ENCODE measurements at places on chromosomes 4 and X.

- no peak for DNase-seq
These were observed 1196.7 kb downstream of the RAPGEF2 start for GRCh38 chr4:160299608-160300007.

GRCh38 chr4:150771382-150771781, 189.4 kb downstream of the MAB21L2 start:
- no peak for DNase-seq

- no peak for DNase-seq
These were observed 33.4 kb downstream of the C4orf50 start for GRCh38 chr4:5984843-5985242.

DNA sequence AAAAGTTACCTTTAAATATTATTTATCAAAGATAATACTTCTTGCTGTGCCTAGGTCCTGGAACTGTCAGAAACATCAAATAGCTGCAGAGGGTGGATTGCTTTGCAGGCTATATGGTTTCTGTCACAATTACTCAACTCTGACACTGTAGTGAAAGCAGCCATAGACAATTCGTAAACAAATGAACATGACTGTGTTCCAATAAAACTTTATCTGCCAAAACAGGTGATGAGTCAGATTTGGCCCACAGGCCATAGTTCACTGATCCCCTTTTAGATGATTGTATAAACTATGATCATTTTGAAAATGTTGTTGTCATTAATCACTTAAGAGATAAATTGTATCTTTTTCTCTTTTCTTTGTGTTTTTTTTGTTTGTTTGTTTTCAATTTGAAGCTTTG, 8.4 kb upstream of the MEPE start:
- DNase-seq: no peak

DNA sequence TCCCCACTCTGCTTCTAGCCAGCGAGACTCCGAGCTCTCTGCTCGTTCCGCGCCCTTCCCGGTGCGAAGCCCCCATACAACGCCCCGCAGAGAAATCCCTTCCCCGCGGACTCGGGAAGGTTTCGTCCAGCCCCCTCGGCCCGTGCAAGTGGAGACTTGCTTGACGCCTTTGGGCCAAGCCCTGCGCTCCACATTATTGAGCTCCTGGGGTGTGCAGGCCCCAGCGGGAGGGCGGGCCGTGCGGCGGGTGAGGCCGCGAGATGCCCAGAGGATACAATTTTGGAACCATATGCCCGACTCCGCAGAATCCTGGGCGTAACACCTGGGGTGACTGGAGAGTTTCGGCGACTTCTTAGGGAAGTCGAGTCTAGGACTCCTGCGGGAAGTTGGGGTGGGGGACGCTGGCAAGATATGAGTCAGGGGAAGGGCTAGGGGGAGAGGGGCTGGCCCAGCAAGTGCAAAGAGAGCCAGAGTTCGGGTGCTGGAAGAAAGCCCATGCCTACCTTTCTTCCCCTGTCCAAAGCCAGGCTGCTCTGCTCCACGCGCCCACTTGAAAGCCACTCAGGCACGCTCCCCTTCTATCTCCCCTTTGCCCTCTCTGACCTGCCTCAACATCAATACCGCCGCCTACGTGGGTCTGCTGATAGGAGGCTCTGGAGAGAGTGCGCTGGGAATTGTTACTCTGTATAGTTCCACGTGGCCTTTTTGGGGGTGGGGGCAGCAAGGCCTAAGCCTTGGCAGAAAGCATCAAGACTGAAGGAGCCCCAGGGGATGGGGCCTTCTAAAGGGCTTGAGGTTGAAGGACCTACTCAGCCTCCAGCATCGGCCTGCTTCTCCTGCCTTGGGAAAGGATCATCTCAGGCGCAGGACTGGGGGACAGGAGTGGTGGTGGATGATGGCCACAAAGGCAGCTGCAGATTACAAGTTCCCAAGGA, 1.2 kb upstream of the ELF4 start:
- no peak for DNase-seq

DNA sequence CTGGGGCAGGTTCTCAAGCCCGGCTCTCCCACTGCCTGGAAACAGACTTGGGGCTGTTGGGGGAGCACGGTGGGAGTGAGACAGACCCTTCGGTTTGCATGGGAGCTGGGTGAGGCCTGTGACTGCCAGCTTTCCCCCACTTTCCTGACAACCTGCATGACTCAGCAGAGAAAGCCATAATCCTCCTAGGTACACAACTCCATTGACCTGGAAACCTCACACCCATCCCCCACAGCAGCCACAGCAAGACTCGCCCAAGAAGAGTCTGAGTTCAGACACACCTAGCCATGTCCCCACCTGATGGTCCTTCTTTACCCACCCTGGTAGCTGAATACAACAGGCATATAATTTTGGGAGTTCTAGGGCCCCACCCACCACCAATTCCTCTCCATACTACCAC, 57.6 kb upstream of the UBQLN2 start:
- DNase-seq: no peak

DNA sequence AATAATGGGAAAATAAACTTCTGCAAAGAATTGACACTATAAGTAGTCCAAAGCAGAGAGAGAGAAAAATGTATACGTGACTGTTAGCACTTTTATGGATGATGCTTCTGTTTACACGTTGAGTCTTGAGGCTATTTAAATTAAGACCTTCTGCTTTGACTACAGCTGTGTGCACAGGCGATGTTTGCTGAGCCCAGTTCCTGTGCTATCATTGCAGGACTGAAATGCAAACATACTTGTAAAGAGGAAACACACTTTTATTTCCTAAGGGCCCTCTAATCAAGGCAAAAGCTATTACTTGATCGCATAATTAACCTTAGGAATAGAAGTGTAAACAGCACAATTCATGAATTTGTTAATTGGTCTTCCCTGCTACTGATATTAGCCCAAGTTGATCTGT, 226.9 kb downstream of the FBXW7 start:
- DNase-seq: no peak

DNA sequence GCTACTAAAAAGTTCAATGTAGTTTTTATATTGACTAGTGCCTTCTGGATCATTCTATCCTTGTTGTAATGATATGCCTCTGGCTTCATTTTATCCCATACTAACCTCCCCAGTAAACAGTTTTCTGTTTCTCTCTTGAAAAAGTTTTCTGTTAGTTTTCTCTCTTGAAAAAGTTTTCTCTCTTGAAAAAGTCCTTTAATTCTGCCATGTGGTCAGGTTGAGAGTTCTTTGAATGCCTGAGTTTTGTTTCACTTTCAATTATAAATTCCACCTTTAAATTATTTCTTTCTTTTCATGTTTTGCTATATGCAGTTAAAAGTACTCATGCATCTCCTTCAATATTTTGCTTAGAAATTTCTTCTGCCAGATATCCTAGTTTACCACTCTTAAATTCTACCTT, 1139.6 kb downstream of the STPG2 start:
- DNase-seq: no peak

DNA sequence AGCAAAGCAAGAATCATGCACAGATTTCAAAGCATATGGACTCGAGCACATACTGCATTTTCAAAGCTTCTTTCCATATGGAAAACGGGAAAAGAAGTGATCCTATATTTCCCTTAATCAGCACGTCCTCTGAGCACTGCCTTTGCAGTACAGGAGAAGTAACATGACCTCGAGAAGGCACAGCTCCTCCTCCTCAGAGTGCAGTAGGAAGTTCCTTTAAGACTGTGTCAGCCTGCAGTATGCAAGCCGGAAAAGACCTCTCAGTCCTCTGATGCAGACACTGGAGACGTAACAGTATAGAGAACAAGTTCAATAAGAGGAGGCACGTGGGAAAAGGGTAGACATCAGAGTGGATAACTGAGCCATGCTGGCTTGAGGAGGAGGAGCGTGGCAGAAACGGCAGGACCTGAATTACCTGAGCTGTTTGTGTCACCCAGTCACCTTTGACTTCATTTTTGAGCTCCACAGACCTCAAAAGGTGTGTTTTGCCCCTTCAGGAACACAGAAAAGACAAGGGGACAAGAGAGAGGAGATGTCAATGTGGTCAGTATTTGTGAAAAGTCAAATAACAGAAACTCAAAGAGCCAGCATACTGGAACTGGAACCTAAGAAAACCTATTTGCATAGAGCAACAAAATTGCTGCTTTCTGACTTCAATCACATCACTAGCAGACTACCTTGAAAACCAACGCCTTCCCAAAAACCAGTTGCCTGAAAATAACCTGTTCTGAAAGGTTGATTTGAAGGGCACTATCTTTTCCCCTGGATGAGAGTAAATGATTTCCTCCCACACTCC, 20.8 kb downstream of the IRF2 start:
- no peak for DNase-seq

DNA sequence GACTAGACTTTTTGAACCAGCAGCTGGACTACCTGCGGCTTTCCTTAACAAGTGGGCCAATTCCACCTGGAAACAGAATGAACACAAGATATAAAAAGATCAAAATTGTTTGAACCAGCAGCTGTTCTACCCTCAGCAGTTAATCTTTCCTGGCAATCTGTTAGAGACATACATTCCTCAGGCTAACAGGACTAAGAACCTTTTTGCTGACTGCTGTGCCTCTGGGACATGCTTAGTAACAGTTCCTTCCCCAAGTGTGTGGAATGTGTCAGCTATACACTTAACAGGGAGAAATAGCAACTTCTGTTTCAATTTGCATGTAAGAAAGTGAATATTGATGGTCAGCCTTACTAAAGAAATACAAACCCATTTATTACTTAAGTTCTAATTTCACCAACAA, 554.4 kb downstream of the ARAP2 start:
- no peak for DNase-seq

DNA sequence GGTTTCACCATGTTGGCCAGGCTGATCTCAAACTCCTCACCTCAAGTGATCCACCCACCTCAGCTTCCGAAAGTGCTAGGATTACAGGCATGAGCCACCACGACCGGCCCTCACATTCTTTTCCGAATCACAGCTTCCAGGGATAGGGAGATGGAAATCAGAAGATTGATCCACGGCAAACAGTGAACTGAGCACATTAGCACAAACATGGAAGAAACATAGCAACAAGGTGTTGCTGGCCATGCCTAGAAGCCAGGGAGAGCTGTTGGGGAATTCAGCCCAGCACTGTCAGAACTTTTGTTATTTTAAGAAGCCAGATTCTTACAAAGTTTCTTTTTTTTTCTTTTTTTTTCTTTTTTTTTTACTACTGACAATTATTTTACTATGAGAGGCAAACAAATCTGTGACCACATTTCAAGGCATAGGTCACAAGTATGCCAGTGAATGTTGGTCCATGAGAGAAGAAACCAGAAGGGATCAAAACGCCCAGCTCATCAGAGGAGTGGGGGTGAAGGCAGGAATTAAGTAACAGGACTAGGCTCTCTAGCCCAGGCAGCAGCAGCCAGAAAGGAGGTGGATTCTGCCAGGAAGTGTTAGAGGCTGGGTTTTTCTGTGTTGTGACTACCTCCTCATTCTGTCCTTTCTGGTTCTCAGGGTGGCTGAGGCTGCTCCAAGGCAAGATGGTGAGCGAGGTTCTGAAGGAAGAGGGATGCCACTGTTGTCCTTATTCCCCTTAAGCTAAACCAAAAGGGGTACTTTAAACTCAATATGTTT, 44.1 kb downstream of the TEC start:
- DNase-seq: no peak

GRCh38 chr4:46933686-46934085, 24.6 kb upstream of the COX7B2 start:
- DNase-seq: no peak

DNA sequence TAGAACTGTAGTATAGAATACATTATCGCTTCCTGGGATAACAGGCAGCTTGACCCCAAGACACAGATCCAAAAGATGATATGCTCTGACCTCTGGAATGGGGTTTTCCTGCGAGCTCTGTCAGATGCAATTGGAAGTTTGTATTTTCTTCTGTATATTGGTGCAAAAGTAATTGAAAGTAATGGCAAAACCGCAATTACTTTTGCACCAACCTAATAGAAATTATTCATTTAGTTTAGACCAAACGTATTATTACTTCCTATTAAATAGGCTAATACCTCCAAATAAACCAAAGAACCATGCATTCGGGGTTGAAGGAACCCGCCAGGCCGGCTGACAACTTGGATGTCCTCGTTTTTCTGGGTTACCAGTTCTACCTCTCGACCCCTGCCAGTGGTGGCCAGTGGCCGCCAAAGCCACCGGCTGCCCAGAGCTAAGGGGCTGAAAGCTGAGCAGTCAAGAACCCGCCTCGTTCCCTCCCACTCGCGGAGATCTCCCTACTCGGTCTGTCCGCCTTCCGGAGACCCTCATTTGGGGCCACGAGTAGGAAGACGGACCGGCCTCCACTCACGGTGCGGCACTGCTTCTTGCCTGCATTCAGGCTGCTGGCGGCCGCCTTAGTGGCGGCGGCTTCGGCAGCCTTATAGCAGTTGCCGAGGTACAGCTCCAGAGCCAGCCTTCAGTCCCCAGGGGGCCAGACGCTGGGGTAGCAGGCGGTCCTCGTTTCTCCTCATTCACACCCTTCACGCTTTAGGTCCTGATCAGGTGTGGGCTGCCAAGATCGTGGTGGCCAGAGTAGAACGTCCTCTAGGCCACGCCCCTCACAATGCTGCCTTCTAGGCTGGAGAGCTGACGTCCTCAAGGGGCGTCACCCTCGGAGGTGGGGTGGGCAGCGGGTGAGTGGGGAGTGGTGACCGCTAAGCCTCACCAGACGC, 121.9 kb downstream of the RBMX2 start:
- no peak for DNase-seq

- DNase-seq: no peak
These were observed 73.9 kb downstream of the REPS2 start for GRCh38 chrX:17020356-17020755.

DNA sequence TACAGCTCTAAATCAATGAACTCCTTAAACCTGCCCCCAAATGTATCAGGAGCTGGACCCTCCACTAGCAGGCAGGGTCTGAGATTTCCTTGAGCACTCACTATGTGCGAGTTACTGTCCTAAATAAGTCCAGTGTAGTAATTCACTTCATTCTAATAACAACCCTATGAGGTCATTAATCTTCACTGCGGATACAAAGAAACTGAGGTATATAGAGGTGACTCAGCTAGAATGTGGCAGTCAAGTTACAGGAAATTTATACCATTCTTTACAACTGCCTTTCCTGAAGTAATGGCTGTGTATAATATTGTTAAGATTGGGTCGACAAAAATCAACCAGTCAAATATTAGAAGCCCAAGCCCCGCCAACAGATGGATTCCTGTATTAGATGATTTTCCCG, 473.9 kb upstream of the FTHL17 start:
- no peak for DNase-seq

DNA sequence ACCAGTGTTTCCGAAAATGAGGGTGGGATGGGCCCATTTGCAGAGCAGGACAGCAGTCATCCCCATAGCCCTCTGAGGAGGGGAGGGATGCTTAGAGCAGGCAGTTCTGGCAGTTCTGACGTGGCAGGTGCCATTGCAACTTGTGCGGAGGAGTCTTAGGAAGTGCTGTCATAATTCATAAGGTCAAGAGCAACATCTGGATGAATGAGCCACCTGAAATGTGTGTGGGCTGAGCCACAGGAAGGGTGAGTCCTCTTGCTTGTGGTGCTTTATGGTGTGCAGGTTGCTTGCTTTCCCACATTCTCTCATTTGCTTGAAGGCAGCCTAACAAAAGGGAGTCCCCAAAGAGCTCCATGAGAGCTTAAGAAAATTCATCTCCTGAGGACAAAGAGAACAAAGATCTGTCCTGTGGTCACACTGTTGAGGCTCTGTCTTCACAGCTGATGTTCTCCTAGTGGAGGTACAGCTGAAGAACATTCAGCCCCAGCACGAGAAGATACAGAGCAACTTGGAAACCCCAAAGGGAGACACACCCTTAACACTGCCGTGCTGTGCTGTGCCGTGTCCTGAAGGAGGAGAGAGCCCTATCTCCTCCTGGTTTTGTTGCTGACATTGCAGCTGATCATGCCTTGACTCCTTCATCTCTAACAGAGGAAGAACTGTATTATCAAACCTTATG, 60.3 kb downstream of the DLG3 start:
- no peak for DNase-seq

- no peak for DNase-seq
These were observed 26.2 kb upstream of the MXD4 start for GRCh38 chr4:2288051-2288541.

- DNase-seq: no peak
These were observed 53.8 kb upstream of the BMP2K start for GRCh38 chr4:78722320-78722719.
